WTC11 (cell line): ENCODE measurements at places on chromosomes 7 and 10.

- no peak for DNase-seq
Observed at GRCh38 chr10:3658766-3659165, 126.2 kb downstream of the KLF6 start.

DNA sequence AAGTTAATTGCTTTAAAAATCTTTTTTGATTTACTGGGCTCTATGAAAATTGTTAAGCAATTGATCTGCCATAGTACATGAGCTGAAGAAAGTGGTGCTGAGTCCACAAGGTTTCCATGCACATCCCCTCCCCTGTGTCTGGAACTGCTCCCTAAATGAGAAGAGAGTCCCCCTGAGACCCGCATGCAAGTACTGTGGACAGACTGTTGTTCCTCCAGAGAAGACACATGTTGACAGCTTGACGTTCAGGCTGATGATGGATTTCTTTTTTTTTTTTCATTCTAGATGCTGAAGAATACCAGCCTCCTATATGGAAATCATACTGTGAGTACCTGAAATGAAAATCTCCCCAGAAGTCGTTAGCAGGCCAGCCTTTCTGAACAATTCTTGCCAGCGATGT, 159.8 kb downstream of the CHN2 start:
- no peak for DNase-seq

- peak; percentile 40 for DNase-seq
Observed at GRCh38 chr10:79221110-79222051, 125.9 kb upstream of the PPIF start.

DNA sequence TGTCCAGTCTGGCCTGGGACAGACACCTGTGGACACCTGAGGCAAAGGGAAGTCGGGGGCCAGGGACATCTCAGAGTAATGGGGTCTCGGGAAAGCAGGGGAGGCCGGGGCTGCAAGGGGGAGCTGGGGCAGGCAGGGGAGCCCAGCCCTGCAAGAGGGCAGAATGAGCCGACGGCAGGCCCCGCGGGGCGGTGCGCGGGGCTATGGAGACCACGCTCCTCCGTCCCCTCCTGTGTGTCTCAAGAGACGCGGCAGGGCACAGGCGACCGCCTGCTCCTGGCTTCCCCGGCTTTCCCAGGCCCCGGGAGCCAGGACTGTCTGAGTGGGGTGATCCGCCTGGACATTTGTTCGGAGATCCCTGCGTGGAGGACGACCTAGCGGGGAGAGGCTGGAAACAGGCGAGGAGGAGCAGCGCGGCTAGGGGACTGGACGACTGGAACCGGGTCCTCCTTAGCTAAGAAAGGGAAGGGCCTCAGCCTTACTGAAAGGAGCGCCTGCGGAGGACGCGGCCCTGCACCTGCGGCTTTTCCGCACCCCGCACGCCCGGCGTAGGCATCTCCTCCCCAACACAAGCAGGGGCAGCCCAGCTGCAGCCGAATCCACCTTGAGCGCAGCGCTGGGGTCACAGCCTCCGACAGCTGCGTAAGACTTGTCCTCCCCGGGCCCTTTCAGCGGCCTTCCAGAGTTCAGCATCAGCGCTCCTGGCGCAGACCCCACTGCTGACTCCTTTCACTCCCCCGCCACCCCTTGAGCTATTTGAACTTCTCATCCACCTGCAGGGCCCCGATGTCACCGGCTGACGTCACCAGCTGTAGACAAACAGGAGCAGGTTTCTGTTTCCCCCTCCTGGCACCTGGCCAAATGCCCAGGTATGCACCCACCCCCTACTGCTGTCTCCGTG, 176.4 kb downstream of the ZNF248 start:
- no peak for DNase-seq

DNA sequence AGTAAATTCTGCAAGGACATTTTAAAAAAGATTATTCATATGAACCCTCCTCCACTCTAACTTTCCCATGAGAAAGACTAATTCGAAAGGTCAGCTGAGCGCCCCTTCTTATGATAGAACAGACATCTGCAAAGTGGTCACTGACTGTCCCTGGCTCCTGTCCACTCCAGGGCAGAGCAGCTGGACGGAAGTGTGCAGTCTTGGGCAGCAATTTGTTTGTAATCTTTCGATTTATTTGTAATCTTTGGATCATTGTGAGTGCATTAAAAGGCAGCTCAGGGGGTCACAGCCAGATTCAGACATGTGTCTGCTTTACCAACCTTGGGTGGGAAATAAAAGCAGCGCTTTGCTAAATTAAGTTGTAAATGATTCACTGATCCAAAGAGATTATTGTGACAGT, 158.8 kb upstream of the ADARB2 start:
- no peak for DNase-seq

DNA sequence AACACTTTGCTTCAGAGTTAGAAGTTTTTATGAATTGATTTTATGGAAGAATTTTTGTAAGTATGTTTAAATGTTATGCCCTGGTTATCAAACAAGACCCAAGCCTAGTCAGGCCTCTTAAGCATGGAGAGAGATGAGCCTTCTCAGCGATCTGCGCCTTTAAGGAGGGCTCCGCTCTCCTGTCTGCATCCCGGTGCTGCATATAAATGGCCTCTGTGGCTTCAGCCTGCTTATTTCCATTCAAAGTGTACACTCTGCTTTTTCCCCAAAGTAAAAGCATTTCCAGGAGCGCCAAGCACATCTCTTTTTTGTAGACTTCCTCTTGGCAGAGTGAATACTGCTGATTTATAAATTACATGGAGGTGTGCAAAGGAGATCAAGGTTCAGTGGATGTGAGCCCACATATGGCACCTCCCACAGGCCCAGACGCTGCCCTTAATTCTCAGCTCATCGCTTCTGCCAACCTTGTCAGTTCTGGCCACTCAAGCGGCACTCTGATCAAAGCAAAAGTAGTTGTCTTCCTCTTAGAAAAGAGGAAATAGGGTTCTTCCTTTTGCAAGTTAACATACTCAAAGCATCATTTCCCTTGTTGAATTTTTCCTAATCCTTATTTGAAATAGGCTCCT, 70.0 kb upstream of the SFMBT2 start:
- no peak for DNase-seq

- DNase-seq, result no peak
Observed at GRCh38 chr10:124672181-124672638, 72.0 kb downstream of the FAM53B start.

GRCh38 chr10:5497289-5497688, 2.1 kb downstream of the CALML5 start:
- no peak for DNase-seq

DNA sequence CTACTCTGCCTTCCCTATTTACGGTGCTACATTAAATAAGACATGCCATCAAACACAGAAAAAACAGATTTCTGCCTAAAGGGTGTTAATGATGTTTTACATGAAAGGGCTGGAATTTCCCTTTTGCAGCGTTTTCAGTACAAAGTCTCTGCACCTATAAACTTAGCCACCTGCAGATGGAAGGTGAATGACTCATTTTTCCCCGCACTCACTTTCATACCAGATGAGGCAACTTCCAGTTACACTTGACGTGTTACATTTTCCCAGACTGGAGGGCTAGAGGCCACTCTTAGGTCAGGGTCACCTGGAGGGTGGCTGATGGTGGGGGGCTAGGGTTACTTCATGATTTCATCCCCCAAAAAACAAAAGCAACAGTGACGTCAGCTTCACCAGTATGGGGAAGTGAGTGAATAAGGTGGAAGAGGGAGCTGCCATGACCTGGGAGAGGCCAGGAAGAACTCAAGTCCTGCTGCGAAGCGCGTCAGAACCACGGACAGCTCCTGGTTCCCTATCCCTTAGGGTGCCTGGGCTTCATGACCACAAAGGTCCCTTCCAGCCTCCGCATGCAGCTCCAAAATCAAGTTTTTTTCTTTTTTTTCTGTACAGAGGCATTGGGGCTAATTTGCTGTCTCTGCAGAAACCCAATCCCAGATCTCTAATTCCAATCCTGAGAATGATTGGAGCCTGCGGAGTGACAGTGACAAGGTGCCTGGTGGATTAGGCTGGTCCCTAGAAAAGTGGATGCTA, 94.0 kb downstream of the ADARB2 start:
- peak; percentile 76 for DNase-seq

GRCh38 chr10:18767981-18768380, 108.8 kb downstream of the ARL5B start:
- no peak for DNase-seq

- DNase-seq, result no peak
Observed at GRCh38 chr7:54072710-54073109, 469.5 kb upstream of the VSTM2A start.

DNA sequence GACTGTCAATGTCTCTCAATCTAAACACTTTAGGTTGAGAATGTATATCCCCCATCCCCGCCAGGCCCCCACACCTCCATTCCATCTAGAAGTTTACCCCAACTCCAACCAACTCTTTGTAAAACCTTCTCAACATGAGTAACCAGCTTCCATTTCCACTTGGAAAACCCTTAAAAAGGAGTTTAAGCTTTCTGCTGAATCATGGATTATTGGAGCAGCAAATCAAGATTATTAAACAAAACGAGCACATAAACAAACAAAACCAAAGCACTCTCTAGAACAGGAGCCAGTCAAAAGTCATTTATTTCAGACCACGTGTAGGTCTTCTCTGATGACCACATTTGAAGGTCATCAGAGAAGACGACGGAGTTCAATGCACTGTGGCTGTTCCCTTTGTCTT, 213.5 kb downstream of the FANK1 start:
- DNase-seq, result no peak

- no peak for DNase-seq
Observed at GRCh38 chr10:36759141-36759805, 366.1 kb upstream of the ANKRD30A start.

- peak; percentile 22 for DNase-seq
Observed at GRCh38 chr7:132709971-132710567, 133.8 kb upstream of the PLXNA4 start.

DNA sequence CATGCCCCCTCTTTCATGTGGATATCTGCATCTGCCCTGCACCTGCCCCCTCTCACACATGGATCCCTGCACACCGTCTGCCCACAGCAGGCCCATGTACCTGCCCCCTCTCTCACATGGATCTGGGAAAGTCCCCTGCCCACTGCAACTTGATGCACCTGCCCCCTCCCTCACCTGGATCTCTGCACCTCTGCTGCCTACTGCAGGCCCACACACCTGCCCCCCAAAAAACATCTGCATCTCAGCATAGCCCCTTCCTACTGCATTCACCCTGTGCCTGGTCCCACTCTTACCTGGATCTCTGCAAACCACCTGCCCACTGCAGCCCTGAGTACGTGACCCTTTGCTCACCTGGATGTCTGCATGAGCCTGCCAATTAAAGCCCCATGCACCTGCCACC, 479.8 kb downstream of the PTPRN2 start:
- DNase-seq, result no peak

DNA sequence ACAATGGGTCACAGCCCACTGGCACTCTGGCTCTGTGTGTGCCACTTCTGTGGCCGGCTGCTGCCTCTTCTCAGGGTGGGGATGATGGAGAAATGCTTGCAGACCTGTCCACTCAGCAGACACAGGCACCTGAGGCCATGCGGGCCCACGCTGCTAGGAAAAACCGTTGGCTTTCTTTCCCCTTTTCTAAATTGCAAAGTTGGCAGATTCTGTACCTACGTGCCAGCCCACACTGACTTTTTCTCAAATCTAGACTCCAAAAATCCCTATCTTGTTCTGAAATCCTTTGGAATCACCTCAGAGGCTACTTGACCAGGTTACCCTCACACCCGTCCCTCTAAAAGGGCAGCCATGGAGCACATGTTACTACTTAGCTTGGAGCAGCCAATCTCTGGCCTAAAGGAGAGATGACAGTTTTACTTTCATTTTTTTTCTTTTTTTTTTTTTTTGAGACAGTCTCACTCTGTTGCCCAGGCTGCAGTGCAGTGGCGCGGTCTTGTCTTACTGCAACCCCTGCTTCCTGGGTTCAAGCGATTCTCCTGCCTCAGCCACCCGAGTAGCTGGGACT, 99.4 kb downstream of the RNF216 start:
- no peak for DNase-seq

- peak; percentile 68 for DNase-seq
Observed at GRCh38 chr10:106705681-106706100, 458.8 kb downstream of the SORCS1 start.

GRCh38 chr10:118340486-118340885, 1.6 kb downstream of the FAM204A start:
- DNase-seq, result no peak

DNA sequence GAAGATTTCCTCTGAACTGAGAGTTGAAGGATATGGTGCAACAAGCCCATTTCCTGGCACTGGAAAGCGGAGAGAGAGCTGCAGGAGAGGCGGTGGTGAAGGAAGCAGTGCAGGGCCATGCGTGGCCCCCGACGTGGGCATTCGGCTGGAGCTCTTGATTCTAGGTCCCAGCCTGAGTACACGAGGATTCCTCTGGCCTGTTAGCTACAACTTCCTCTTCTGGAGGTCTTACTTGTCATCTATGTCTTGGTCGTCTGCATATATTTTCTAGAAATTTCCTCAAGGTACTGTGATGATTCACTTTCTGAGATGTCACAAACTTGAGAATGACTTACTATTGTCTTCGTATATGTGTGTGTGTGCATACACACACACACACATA, 59.2 kb upstream of the JAZF1 start:
- no peak for DNase-seq

DNA sequence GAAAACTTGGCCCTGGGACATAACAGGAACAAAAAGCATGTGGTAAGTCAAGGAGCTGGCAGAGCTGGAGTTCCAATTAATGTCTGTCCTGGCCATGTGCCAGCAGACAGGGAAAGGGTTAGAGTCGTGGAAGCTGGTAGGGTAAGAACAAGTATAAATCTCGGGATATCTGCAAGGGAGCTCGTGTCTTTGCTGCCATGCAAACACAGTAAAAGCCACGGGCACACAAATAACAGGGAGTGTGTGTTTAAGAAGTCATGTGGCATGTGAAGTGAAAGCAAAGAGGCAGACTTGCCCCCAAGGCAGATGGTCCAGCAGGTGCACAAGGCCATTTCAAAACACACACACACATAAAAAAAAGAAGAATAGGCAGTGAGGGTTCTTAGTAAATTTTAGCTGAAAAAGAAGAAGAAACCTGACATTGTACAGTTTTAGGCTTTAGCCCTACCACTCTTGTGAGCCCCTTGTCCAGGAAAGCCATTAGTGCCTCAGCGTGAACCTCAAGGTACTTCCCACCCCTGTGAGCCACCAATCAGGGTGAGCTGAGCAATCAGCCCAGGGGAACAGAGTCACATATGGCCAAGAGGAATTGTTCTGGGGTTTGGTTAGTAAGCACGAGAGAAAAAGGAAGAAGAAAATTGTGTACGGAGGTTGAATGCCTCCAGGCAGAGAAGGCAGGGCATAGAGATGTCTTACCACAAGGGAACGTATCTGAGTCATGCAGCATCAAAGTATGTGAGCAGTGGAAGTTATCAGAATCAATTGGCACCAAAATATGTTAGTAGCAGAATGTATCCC, 32.8 kb upstream of the ARHGAP12 start:
- no peak for DNase-seq

DNA sequence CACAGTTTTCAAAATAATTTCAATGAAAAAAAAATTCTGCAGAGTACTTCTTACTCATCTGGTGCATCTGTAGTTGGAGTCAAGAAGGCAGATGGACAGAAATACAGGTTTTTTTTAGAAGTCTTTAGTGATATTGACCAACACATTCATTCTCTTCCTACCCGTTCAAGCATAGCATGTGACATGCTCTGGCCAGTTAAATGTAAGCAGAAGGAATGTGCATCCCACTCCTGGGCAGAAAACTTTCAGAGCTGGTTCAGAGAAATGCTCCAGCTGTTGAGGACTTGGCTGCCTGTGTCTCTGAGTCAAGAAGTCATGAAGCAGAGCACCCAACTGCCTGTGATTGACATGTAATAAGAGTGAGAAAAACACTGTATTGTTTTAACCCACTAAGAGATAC, 665.3 kb upstream of the IGFBP3 start:
- DNase-seq, result no peak
